ENCODE measurements at places on chromosomes 7 and 10.

DNA sequence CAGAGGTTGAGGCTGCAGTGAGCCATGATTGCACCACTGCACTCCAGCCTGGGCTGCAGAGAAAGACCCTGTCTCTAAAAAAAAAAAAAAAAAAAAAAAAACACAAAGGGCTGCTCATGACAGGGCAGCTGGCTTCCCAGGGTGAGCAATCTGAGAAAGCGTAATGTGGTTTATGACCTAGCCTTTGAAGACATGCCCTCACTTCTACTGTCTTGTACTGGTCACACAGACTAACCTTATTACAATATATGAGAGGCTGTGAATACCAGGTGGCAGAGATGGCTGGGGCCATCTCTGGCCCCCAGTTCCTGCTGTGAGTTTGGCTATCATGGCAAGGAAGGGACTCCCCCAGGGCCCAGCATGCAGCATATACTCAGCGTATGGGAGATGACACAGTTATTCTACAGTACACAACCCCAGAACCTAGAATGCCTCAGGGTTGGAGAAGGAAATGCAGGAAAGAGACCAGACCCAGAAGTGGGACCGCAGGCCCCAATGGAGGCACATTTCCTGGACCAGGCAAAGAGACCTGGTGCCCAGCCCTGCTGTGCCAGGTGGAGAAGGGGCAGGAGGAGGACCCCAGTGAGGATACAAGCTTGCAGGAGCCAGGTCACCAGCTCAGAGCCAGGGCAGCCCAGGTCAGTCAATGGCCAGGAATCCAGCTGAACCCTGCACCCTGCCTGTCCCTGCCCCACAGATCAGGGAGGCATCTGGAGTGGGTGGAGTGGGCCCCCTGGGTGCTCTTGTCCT, 26.3 kb downstream of the NPTX2 start:
- DNase-seq, result no peak

DNA sequence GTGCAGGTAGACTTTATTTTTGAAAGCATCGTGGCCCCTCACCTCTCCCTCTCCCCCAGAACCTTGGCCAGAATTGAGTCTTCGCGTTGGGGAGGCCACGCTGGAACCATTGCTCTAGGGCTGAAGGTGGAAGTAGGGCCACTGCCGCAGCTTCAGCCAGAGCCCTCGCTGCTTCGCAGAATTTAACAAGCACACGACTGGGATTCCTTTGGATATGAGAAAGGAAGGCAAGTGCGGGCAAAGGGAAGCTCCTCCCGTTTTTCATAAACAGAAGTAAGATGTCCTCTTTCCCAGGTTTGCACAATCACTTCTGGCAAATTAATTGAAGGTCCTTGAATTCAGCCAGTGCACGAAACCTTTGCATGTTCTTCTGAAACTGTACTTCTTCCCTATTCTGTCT, 168.1 kb downstream of the CCDC3 start:
- no peak for DNase-seq

DNA sequence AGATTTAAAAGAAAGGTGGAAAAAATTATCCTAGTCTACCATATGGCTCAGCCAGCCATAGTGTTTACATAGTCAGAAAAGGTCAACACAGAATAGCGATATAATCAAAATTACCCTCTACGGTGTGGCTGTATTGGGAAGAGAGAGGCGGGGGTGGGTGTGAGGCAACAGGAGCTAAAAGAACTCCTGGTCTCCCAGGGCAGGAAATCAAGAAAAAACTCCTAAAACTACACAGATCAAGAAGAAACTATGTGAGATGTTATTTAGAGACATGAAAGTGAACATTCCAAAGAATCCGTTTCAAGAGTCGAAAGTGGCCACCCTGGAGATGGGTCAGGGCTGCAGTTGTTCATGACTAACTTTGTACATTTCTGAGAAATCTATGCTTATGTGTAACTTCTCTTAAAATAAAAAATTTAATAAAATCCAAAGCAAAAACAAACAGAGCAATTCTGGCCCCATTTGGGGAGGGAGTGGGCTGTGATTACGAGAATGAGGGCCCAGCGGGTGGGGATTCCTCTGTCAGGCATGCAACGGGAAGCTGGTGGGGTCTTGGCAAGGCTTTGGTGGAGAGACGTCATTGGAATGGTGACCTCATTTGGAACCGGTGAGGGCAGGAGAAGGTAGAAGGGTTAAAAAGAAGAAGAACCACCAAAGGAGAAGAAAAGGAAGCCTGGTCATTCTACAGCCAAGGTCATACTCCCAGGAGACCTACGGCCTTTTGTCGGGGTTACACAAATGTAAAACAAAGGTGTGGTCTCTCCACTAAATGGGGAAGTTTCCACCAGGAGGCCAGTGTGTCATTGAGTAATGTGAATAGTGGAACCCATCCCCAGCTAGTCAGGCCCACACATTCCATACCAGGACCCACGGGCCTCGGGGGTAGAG, 71.2 kb upstream of the DUSP5 start:
- DNase-seq, result no peak

DNA sequence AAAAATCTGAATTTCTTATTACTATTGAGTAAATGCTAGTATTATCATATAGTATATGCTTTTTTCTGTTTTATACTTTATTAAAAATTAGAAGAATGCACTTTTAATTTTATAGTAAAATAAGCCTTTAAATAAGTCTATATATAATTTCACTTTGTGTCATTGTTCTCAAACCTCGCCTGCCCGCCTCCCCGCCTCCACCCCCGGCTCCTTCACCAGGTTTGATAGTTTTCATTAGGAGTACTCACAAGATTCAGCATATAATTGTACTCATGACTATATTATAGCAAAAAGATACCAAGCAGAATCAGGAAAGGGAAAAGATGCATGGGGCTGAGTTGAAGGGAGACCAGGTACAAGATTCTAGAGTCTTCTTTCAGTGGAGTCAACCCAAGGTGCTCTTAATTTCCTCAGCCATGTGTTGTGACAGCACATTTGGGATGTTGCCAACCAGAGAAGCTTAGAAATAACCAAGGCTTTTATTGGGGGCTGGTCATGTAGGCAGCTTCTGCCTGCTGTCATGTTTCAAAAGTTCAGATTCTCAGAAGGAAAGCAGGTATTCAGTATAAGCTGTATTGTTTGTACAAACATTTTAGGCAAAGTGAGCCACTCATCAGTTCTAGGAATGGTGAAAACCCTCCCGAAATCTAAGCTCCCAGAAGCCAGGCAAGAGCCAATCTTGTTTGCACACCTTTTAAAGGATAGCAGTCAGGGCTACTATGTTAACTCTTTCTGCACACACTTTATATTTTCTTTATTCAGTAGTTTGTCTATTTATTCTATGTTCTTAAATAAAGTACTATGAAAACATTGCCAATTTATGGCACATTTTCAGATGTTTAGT, 12.3 kb downstream of the NHLRC2 start:
- no peak for DNase-seq

DNA sequence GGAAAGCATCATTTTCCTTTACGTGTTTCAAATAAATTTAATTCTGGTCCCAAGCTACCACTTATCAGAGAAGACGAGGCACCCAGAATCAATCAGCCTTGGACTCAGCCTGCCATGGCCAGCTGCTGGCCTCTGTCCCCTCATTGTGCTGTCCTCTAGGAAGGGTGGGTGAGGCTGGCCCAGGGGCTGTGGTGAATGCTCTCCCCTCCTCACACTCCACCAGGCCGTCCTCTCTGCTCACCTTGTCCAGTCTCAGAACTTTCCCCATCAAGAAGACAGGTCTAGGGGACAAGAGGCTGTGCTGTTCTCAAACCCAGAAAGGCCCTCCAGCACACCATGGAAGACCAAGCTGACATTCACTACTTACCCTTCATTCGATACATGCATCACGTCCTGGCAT, 36.4 kb downstream of the CXCL12 start:
- DNase-seq, result no peak

DNA sequence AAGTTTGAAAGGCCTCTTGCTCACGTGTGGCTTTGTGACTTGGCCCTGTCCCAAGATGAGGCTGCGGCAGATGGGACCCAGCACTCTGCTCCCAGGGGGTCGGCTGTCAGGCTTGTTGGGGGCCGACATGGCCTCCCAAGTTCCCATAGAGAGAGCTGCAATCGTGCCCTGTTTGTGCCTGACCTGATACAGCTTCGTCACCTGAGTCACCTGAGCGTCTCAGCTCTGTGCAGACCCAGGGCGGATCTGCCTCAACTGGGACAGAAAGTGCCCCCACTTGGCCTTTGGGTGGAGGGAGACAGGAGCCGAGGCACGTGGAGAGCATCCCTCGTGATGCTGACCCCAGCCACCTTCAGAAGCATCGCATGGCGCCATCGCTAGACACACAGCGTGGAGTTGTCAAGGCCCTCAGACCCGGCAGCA, 21.7 kb downstream of the PAPOLB start:
- no peak for DNase-seq
